Cardiac muscle cell (in vitro differentiated cells and primary cell): ENCODE measurements at places on chromosomes 2 and 18. TPM values are rescaled to one million over a fixed set of nuclear protein-coding genes. Genes with fewer than 3 reads are reported as not detected.

Gene KIF1A
- 4.3 and 6.3 TPM in 2 replicates for polyA plus RNA-seq

Gene SLC38A11
- not detected in 2 replicates for polyA plus RNA-seq

Gene ZSWIM2
- polyA plus RNA-seq, result not detected in 2 replicates

Gene HTRA2
- 57.6 and 82.0 TPM in 2 replicates for polyA plus RNA-seq

Gene CD207
- not detected in 2 replicates for polyA plus RNA-seq

Gene RAB3GAP1
- 19.9 and 21.7 TPM in 2 replicates for polyA plus RNA-seq

Gene UGT1A8
- polyA plus RNA-seq, result not detected in 2 replicates

Gene SKOR2
- not detected in 2 replicates for polyA plus RNA-seq

Gene AQP12B
- polyA plus RNA-seq, result 0.50 TPM in 1 of 2 replicates, not detected in the other

Gene EHD3
- polyA plus RNA-seq, result 12.3 and 15.5 TPM in 2 replicates

Gene SCYGR4
- not detected in 2 replicates for polyA plus RNA-seq

Gene GREB1L
- polyA plus RNA-seq, result 4.2 and 9.5 TPM in 2 replicates
